ENCODE measurements at places on chromosomes 3 and 15.

DNA sequence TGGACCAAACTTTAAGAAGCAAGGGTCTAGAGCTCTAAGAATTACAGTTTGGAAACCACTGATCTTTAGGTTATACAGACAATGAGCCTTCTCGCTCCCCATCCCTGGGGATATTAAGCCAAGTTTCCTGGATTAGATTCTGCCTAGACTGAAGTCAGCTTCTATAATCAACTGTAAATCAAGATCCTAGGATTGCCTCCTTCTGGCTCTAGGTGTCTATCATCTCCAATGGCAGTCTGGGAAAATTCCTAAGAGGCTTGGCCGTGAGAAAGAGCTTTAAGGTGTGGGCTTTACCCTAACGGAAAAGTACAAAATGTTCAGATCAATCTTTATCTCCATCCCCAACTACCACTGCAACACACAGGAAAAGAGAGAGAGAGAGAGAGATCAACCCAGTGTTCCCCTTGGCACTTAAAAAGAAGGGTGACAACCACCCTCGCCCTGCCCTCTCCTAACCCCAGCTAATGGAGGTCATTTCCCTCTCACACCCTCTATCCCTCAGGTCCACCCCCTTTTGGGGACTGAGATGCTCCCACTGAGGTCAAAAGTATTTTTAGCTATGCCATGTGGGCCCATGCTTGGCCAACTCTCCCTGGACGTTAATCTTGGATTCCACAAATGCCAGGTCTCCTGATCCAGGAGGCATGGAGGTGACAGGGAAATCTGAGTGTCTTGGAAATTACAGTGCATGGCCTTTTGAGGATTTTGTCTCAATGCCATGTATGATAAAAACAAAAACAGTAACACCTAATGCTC, 202.8 kb upstream of the BCL6 start:
- DNase-seq, result no peak

DNA sequence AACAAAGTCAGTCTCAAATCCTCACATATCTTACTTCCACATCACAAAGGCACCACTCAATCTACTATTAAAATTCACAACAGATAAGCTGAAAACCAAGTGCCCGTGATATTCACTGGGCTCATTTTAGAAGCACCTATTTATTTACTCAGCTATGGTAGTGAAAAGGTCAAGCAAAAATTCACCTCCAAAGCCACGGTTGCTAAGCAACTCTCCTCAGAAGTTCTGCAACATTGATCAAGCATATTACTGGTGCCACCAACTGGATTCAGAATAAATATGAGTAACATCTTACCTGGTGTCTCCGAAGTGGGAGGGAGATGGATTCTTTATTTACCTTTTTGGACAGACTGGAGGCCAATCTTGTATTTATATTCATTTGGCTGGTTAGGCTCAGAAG, 714.8 kb downstream of the FHIT start:
- no peak for DNase-seq

GRCh38 chr15:52225230-52225629, 34.0 kb upstream of the GNB5 start:
- no peak for DNase-seq

- no peak for DNase-seq
Observed at GRCh38 chr15:35194296-35194695, 109.2 kb upstream of the NANOGP8 start.

- DNase-seq, result no peak
Observed at GRCh38 chr15:44215594-44215993, 20.5 kb upstream of the FRMD5 start.

DNA sequence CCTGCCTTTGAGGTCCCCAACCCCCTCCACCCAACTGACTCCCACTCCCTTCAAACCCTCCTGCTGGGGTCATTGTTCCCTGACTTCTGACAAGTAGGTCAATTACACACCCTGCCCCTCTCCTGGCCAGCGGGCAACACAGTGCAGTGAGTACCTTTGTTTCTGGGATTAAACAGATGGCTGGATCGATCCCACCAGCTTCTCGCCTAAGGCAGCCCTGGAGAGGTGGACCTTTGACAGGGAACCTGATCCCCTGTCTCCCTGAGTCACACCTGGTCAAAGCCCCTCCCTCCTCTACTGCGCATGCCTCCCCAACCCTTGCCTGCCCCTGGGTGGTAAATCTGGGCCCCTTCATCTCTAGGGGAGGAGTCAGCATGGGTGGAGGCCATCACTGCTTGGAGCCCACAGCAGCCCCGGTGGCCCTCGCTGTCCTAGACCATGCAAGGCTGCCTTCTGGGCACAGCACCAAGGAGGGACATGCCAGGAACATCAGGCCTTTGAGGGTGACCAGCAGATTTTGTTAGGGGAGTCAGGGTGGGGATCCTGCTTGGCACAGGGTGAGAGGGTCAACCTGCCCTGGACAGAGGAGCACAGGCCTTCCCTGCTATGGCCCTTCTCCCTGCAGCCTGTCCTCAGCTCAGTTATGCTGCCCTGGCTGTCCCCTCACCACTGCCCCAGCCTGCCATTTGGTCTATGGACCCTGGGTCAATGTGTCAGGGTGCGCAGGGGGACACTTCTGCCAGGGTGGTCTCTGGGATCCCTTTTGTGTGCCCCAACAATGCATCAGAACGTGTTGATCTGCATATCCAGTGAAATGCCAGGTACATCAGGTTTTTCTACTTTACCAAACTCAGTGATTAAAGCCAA, 9.8 kb upstream of the PRR23E start:
- DNase-seq, result no peak

GRCh38 chr3:16883723-16884083, 1.1 kb upstream of the PLCL2 start:
- DNase-seq, result no peak

- DNase-seq, result peak; percentile 88
Observed at GRCh38 chr3:150721285-150722130, 17.8 kb upstream of the ERICH6 start.

GRCh38 chr3:139440639-139441556, 35.4 kb downstream of the RBP2 start:
- no peak for DNase-seq

DNA sequence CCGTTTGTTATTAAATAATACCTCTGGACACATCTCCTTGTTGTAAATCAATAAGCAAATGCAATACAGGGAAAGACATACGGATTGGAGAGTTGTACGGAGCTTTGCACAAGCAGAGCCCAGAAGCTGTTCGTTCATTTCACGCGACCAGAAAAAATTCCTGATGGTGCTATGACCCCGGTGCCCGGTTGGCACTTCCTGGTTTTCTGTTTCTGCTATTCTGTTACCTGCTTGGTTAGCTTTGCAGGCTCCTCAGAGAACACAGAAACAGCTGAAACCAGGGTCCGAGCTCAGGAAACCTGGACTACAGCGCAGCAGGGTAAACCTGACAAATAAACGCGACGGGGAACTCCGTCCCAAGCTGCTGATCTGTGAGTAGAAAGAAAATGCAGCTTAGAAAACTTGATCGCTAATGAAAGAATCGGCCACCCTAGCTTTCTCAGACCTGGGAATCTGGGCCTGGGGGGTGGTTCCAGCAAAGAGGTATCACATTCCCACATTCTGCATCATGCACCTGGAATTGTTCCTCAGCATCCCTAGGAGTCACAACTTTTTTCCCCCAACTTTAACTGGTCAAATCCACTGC, 845 bp downstream of the CNTN3 start:
- no peak for DNase-seq

- peak; percentile 15 for DNase-seq
Observed at GRCh38 chr3:13282358-13282985, 137.7 kb downstream of the NUP210 start.

DNA sequence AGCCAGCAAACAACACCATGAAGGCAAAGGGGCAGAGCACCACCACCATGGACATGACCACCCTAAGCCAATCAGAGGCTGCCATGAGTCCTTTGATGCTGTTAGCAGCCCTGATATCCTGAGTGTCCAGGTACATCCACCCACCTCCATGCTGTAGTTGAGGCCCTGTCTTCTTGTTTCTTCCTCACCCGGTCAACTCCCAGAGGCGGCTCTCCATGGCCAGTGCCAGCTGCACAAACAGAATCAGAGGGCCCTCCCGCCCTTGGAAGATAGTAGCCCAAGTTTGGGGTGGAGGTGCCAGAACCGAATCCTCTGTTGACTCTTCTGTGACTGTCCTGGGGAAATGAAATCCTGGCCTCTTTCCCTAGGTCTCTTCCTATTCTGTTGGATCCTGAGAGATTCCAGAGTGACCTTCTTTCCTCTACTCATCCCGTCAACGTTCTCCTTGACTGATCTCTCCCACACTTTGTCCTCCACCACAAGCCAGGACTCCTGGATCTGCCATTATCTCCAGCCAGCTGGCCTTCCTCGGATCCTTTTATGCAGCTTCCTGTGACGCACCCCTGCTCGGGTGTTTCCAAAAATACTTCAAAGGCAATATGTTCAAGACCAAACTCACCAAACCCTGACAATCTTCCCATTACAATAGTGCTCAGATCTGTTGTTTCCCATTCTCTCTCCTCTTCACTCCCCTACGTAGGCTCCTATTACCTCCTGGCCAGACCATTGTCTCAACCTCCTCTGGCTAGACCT, 45.4 kb upstream of the DLG1 start:
- no peak for DNase-seq

- peak; percentile 23 for DNase-seq
Observed at GRCh38 chr3:158111861-158112260, 2.0 kb downstream of the RSRC1 start.

DNA sequence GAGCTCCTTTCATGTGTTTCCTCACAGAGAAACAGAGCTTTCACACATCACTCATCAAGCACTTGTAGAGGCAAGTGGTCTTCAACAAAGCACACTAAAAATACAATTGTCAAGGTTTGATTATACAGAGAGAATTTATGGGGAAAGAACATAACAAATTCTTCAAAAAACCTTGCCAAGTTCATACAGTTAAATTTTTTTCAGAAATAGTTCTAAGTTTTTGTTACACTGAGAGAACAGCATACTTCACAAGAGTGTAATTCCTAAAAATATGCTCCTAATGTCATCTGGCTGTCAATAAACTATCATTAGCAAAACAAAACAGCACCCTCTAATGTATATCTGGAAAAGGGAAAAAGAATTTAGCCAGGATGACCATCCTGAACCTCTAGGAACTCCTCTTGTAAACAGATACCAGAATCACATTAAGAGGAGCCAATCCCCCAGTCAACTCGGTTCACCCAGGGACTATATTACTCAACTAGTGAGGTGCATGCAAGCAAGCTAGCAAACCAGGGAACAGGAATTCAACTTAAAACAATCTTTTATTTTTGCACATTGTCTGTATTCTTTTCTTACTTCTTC, 63.3 kb downstream of the RAD18 start:
- no peak for DNase-seq

- peak; percentile 63 for DNase-seq
Observed at GRCh38 chr15:62059108-62059815, 985 bp downstream of the VPS13C start.

DNA sequence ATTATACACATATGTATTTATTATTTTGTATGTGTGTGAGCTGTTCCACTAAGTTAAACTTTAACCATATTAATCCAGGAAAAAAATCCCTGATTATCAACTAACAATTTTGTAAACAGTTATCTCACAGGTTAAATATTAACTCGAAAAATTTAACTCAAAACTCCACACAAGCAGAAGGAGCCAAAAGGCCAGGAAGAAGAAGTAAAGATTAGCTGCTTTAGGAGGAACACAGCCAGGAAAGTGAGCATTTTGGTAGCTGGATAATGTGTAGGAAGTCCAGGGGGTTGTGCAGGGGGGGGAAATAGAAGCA, 425.0 kb downstream of the TIGIT start:
- no peak for DNase-seq

DNA sequence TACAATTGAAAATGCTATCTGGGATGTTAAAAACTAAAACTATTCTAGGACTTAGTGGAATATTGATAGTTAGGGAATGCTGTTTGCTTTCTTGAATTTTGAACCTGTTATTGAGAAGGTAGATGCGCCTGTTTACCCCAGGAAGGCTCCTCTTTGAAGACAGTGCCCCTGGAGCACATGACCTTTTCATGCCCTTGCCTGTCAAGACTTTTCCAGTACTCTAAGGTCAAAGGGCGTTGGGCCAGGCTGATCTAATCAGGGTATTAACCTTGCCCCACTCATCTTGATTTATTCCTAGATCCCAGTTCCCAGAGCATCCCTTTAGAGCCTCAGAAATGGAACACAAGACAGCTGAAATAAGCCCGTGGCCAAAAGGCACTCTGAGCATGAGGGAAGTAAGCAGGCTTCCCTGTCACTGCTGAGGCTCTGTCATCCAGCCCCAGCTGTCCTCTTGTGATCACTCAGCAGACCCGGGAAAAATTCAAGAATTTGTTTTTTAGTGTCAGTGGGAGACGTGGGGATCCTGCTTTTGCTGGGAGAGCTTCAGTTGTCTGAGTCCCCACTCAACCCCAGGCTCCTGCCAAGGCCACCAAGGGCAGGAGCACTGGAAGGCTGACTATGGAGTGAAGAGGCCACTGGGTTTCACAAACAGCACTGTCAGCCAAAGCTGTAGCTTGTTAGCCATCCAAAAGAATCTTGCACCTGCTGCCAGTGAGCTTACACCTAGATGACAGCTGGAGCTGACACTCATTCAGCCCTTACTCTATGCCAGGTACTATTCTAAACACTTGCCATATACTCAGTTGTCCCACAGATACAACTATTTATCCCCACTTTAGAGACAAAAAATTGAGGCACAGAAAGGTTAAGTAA, 169.0 kb downstream of the PGPEP1L start:
- DNase-seq, result no peak

- DNase-seq, result no peak
Observed at GRCh38 chr3:89332386-89332785, 225.0 kb downstream of the EPHA3 start.

- DNase-seq, result no peak
Observed at GRCh38 chr15:99168601-99169580, 64.0 kb downstream of the SYNM start.

GRCh38 chr3:148951599-148952361, 39.6 kb upstream of the GYG1 start:
- DNase-seq, result no peak

GRCh38 chr15:37981775-37982174, 47.3 kb downstream of the TMCO5A start:
- DNase-seq, result peak; percentile 27

DNA sequence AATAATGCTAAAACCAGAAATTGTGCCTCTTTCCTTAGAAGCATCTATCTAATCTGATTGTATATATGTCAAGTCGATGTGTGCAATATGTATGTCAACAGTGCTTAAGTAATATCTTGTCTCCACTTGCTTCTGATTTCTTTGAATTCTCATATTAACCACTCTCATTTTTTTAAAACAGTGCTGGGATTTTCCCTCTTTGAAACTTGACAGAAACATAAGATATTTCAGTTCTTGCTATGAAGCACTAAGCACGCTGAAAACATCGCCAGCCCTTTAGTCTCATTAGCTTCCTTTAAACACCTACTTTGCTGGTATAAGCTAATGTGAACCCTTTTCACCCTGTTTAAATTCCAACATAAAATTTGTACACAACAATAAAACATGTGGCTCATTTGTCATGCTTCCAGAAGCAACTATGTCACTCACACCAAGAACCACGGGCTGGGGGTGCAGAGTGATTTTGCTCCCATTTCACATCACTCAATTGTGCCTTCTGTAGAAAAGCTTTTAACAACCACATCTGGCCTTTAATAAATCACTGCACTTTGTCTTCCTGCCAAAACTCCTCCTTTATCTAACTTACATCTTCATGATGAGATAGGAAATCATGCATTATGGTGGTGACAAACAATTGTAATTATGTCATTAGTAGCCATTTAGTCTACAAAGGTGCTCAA, 185.2 kb downstream of the FOXP1 start:
- no peak for DNase-seq

- DNase-seq, result no peak
Observed at GRCh38 chr3:186997473-186997939, 67.2 kb downstream of the ST6GAL1 start.

- no peak for DNase-seq
Observed at GRCh38 chr3:171732756-171733155, 77.5 kb downstream of the PLD1 start.

- no peak for DNase-seq
Observed at GRCh38 chr3:59106085-59106648, 56.3 kb upstream of the CFAP20DC start.
